ENCODE measurements at places on chromosomes 4 and X.
A peak's percentile ranks its signal among the peaks of the same experiment; 100 is the strongest.

DNA sequence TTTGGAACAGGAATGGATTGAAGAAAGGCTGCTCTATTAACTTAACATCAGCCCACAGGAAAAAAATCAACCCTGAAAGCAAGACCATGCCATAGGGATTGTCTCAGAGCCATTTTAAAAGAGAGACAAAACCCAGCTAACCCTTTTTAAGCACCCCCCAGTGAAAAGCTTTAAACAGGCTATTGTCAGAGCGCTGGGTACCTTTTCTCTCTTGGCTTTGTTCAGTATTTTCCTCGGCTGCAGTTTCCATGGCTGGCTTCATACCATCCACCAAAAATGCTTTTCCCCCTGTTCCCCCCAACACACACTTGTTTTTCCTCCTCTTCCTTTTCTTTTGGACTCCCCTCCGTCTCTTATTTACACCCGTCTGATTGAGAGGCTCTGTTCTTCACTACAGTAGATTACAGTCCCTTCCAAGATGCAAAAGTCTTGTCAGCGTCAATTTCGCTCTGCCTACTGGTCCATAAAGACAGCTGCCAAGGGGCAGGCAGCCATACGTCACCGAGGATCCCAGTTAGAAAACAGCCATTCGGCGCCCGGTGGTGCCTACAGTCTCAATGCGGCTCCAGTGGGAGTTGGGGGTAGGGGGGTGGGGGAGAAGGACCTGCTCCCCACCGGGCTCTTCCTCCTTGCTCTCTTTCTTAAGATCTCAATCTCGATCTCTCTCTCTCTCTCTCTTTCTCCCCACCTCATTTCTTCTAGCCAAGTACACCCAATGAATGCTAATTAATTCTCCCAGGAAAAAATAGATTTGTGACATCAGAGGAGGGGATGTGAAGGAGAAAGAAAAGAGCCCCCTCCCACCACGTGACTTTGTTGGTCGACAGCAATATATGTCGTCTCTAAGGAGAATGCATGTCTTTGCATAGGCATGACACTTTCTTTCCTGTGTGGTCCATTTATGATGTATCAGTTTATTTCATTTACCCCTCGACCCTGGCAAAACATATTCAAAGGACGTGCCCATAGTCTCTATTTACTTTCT lies at the start of gene GPM6B:
TSS of gene GPM6B (minus strand) at position 451 of the 985 bp plus-strand sequence. CDS start at position 262, 189 bp downstream.
- DNase-seq, result no peak

GRCh38 chr4:19309378-19309777 lies 942.3 kb upstream of the SLIT2 start:
- peak; percentile 67 for DNase-seq

- peak; percentile 77 for DNase-seq
Observed at GRCh38 chr4:110005461-110006056, 92.9 kb downstream of the EGF start.

DNA sequence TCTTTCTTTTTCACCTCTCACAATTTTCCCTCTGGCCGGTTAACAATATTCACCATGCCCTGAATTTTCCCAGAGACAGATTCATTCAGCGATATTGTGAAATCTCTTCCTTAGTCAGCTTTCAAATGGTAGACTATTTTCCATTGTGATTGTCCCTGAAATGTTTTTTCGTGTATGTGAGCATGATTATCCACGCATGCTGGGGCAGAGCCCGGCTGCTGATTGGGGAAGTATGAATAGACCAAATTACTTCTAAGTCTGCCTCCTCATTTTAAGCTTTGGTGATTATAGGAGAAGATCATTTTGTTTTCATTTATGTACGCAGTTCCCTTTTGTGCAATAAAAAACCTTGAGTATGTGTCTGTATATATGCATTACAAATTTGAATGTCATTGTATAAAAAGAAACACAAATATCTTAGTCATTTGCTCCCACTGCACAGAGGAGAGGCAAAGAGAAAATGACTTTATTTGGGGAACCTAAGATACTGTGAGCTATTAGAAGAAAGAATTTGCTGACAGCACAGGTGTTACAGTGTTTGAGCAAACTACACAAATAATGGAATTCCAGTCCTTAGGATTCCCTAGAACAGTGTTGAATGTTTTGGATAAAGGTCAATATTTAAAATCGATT lies 11.3 kb downstream of the DTHD1 start:
- DNase-seq, result peak; percentile 4

DNA sequence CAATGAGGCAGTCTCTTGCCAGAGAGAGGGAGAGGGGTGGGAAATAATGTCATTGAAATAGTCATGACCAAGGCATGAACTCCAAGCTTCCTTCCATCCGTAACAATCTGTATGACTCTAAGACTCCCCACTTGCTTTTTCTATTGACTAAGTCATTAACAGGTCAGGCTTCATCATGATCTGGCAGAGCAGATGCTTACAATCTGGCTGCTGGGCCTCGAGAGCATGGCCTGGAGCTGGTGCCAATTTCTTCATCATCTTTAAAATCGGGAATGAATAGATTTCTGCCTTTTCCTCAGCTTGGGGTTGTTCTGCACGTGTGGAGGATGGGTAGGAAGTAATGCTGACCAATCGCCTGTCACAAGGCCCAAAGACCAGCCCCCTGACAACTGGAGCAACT lies 280.6 kb upstream of the CLNK start:
- no peak for DNase-seq

- DNase-seq, result no peak
Observed at GRCh38 chrX:40406330-40406859, 174.4 kb upstream of the ATP6AP2 start.

- DNase-seq, result no peak
Observed at GRCh38 chr4:180234730-180235129, 2008.5 kb upstream of the TENM3 start.

GRCh38 chr4:120964596-120964995 lies 42.1 kb upstream of the PRDM5 start:
- DNase-seq, result no peak

GRCh38 chr4:155956461-155956860 lies 2.8 kb upstream of the CTSO start:
- no peak for DNase-seq

DNA sequence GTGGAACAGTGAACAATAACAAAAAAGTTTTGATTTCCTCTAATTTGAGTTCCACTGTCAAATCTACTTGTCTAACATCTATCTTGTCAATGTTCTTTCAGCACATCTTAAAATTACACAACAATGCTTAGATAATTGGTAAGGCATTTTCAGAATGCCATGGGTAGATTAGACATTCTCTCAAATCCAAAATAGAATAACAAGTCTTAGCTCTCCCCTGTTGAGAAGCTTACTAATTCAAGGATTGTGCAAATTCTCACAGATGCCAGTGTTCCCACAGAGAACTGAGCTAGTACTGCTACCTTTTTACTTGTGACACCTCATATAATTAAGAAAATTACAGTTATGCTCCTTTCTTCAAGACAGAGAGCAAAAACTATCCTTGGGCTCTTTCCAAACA lies 2442.0 kb downstream of the PCDH7 start:
- DNase-seq, result peak; percentile 18

GRCh38 chr4:78585633-78586032 lies 34.1 kb downstream of the ANXA3 start:
- DNase-seq, result peak; percentile 68

DNA sequence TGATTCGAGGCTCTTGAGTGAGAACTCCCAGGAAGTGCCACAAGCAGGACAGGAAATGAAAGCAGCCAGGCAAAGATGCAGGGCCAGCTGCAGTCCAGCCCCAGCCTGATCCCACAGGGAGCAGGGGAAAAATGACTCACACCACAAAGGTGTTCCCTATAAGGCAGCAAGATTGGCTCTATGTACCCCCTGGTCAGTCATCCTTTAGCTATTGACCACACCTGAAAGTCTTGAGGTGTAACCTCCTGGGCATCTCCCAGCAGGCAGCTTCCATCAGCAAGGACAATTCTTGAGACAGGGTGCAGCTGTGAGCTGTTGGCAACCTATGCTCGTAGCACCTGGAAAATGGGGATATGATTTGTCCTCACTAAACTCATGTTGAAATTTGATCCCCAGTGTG lies 27.9 kb upstream of the EXOC1L start:
- DNase-seq, result peak; percentile 2

- peak; percentile 73 for DNase-seq
Observed at GRCh38 chr4:174394915-174395314, 111.2 kb downstream of the CEP44 start.

- DNase-seq, result peak; percentile 58
Observed at GRCh38 chrX:115018944-115019343, 1.5 kb upstream of the IL13RA2 start.

DNA sequence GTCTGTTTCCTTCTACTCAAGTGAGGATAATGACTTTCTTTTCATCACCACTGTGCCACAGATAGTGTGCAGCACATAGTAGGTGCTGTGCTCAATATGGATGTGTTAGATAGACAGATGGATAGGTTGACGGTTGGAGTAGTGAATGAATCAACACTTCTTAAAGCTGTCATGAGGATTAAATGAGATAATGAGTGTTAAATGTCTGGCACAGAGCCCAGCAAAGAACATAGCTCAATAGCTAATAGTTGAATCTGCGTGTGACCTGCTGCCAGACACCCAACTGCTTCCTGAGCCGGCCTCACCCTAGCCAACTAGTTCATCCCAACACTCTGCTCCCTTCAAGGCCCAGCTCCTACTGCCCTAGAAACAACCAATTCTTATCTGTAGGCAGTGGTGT lies 67.7 kb upstream of the PJA1 start:
- peak; percentile 6 for DNase-seq

- no peak for DNase-seq
Observed at GRCh38 chr4:36256398-36256891, 12.1 kb upstream of the ARAP2 start.

DNA sequence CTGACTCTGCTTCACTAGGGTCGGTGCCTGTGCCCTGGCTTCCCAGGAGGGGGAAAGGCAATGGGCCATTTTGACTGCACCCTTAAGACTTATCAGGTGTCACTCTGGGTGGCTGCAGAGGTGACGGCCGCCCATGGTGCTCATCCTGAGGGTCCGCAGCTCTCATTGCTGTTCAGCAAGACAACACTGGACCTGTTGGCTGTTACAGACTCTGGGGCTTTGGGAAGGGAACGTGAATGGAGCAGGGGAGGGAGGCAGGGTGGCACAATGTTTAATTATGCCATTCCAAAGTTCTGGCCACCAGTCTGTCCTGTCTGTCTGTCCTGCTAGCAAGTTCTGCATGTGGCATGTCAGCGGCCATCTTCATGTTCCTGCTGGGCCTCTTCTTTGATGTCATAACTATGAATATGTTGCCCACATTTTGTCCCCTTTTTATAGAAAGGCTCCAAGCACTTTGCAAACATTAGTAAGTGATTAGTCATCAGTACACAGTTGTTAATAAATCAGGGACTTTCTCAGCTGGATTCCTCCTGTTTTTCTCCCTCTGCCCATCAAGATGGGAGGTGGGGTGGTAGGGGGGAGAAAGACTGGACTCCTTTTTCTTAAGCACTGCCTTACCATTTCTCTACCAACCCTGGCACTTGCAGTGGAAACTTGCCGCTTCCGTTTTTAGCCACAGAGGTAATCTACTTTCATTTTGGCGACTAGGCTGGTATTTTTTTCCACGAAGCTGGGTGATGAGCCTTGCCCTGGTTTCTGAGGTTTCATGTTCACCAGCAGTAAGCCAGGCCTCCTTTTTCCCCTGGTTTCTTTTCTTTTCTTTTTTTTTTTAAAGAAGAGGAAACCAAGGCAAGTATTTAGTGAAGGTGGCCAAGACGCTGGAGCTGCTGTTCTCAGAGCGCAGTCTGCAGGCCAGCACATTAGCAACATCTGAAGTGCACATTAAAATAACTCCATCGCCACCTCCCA lies 88.6 kb upstream of the TRIM2 start:
- peak; percentile 83 for DNase-seq

- DNase-seq, result no peak
Observed at GRCh38 chrX:111519215-111519614, 7.8 kb downstream of the SERTM2 start.

GRCh38 chrX:77785486-77786364 lies at the start of gene ATRX:
ATRX (minus strand) TSS chrX:77786216; CDS start chrX:77786001, 215 bp downstream.
- peak; percentile 87 for DNase-seq

GRCh38 chr4:93199492-93199891 lies 629.1 kb upstream of the ATOH1 start:
- peak; percentile 53 for DNase-seq

Measured in GM23248 (cell line).